CD14-positive monocyte (primary cell): ENCODE measurements at places on chromosomes 4 and X.
A peak's percentile ranks its signal among the peaks of the same experiment; 100 is the strongest.

GRCh38 chr4:42310806-42311205, 86.5 kb upstream of the SHISA3 start:
- no peaks in the 10 kb centered on the region for H3K36me3 ChIP-seq
- H3K27me3 ChIP-seq = no peaks in the 10 kb centered on the region
- no peak for DNase-seq
- no peak overlapping the region for H3K27ac ChIP-seq
- H3K4me3 ChIP-seq = no peak overlapping the region

- H3K27me3 ChIP-seq = no peaks in the 10 kb centered on the region
- H3K4me3 ChIP-seq = no peak overlapping the region
- DNase-seq = no peak
- no peaks in the 10 kb centered on the region for H3K36me3 ChIP-seq
Observed at GRCh38 chr4:23828020-23828715, 61.7 kb downstream of the PPARGC1A start.

GRCh38 chr4:78776079-78776728, at the start of gene BMP2K:
Gene BMP2K (plus strand): TSS chr4:78776350. CDS start chr4:78776544, 194 bp downstream.
- H3K4me1 ChIP-seq = peaks cover 26% of the 10 kb centered on the region
- DNase-seq = peak; percentile 69
- H3K27me3 ChIP-seq = no peaks in the 10 kb centered on the region
- peak within 1 kb of the TSS; percentile 90 for H3K4me3 ChIP-seq
- peak within 1 kb of the TSS; percentile 98 for H3K27ac ChIP-seq

GRCh38 chr4:180280726-180281297, 1962.4 kb upstream of the TENM3 start:
- no peaks in the 10 kb centered on the region for H3K36me3 ChIP-seq
- no peaks in the 10 kb centered on the region for H3K27me3 ChIP-seq
- no peak overlapping the region for H3K27ac ChIP-seq

GRCh38 chr4:89483833-89484232, 176.2 kb upstream of the GPRIN3 start:
- no peaks in the 10 kb centered on the region for H3K27me3 ChIP-seq
- H3K27ac ChIP-seq = no peak overlapping the region

- no peak overlapping the region for H3K27ac ChIP-seq
- DNase-seq = peak; percentile 9
- H3K4me1 ChIP-seq = no peaks in the 10 kb centered on the region
- H3K36me3 ChIP-seq = no peaks in the 10 kb centered on the region
Observed at GRCh38 chr4:11618666-11619282, 190.1 kb upstream of the HS3ST1 start.

DNA sequence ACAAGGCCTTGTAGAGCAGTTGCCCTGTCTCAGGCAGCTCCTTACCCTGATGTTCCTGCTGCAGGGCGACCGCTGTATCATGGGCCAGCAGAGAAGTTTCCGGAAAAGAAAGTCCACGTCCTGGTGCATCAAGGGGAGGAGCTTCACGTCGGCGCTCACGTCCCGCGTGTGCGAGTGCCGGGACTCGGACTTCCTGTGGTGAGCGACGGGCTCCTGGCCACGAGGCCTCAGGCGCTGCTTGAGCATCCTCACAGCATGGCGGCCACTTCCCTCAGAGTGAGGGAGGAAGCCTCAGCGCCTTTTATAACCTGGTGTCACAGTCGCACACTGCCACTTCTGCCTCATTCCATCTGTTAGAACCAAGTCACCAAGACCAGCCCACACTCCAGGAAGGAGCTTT, 225.5 kb downstream of the AFAP1 start:
- H3K27ac ChIP-seq = no peak overlapping the region
- no peaks in the 10 kb centered on the region for H3K4me1 ChIP-seq
- no peaks in the 10 kb centered on the region for H3K27me3 ChIP-seq
- H3K36me3 ChIP-seq = no peaks in the 10 kb centered on the region
- H3K4me3 ChIP-seq = no peak overlapping the region

DNA sequence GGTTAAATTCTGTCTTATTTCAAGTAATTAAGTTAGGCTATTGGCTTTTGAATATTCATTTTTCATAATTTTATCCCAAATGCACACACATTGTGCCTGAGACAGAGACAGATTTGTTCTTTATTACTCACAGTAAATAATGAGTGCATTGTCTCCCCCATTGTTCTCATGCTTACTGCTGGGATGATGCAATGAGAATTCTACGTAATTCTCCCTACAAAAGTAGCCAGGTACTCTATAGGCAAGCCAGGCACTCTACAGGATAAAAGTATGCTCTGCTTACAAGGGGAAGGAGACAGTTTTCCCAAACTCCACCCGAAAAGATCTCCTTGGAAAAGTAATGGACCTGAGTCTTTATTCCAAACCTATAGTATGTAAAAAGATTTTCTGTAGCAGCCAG, 1890.7 kb upstream of the PCDH10 start:
- H3K4me1 ChIP-seq = no peaks in the 10 kb centered on the region
- no peak overlapping the region for H3K27ac ChIP-seq
- no peaks in the 10 kb centered on the region for H3K36me3 ChIP-seq
